ENCODE measurements at places on chromosomes 5 and 9. TPM values are rescaled to one million over a fixed set of nuclear protein-coding genes. Genes with fewer than 3 reads are reported as not detected.

GRCh38 chr5:141605523-141606277 lies 13.1 kb downstream of the DIAPH1 start:
- no peak for DNase-seq
- peaks cover 21% of the 10 kb centered on the region for H3K36me3 ChIP-seq
- peak overlapping the region; percentile 22 for H3K27ac ChIP-seq
- no peak overlapping the region for H3K4me3 ChIP-seq
- peaks cover 47% of the 10 kb centered on the region for H3K4me1 ChIP-seq

- H3K4me1 ChIP-seq, result no peaks in the 10 kb centered on the region
- DNase-seq, result no peak
- no peaks in the 10 kb centered on the region for H3K36me3 ChIP-seq
These were observed 51.3 kb upstream of the PTPN3 start for GRCh38 chr9:109549386-109549785.

DNA sequence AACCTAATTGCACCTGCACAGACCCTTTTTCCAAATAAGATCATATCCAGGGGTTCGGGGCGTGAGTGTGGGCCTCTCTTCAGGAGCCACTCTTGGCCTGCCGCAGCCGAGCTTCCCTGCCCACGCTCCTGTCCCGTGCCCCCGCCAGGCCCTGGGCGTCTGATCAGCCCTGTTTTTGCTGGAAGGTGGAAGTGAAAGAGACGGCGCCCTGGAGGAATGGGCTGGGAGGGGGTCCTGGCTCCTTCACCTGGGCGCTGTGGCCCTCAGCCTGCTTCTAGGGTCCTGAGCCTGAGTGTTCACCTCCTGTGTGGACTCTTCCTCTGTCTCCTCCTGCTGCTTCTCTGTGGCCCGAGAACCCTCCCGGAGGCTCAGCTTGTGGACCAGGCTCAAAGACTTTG lies 11.2 kb upstream of the COL5A1 start:
- H3K4me3 ChIP-seq, result no peak overlapping the region
- no peak overlapping the region for H3K27ac ChIP-seq
- peaks cover 30% of the 10 kb centered on the region for H3K27me3 ChIP-seq
- no peaks in the 10 kb centered on the region for H3K36me3 ChIP-seq
- no peak for DNase-seq

DNA sequence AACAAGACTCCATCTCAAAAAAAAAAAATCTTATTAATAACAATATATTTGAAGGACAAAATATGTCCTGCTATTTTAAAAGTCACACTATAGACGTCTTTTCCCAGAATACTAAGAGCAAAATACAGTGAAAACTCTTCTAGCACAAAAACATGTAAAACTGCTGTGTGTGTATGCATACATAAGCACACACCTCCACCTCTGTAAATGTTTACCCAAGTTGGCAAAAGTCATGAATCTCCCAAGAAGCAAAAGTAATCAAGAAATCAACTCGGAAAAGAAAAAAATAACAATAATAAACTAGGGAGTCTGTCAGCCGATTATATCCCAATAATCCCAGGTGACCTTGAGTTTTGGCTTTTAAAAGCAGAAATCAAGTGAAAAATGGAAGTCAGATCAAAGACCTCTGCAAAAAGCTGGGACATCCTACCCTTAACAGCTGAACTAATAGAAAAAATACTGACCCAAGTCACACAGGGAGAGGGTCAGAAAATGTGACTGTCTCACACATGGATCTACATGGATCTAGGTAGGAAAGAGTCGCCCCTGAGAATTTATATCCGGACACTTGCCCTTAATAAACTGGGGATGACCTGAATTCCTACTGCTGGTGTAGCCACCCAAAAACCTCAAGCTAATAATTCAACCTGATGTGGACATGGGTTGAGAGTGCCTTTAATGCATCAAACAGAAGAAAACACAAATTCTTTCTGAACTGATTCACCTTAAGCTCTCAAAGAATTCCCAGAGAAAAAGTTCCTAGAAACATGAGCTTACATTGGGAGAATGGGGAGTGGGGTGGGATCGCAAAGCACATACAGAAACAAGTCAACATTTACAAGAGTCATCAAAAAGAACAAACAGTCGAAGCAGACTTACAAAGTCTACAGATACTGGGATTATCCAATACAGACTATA lies 29.9 kb downstream of the LPAR1 start:
- H3K4me3 ChIP-seq, result no peak overlapping the region
- peaks cover 24% of the 10 kb centered on the region for H3K4me1 ChIP-seq
- no peak overlapping the region for H3K27ac ChIP-seq
- H3K36me3 ChIP-seq, result no peaks in the 10 kb centered on the region

GRCh38 chr9:97900738-97901565 lies 21.3 kb downstream of the TRMO start:
- no peak overlapping the region for H3K4me3 ChIP-seq
- no peaks in the 10 kb centered on the region for H3K36me3 ChIP-seq
- no peak overlapping the region for H3K27ac ChIP-seq
- no peaks in the 10 kb centered on the region for H3K4me1 ChIP-seq
- DNase-seq, result peak; percentile 34

DNA sequence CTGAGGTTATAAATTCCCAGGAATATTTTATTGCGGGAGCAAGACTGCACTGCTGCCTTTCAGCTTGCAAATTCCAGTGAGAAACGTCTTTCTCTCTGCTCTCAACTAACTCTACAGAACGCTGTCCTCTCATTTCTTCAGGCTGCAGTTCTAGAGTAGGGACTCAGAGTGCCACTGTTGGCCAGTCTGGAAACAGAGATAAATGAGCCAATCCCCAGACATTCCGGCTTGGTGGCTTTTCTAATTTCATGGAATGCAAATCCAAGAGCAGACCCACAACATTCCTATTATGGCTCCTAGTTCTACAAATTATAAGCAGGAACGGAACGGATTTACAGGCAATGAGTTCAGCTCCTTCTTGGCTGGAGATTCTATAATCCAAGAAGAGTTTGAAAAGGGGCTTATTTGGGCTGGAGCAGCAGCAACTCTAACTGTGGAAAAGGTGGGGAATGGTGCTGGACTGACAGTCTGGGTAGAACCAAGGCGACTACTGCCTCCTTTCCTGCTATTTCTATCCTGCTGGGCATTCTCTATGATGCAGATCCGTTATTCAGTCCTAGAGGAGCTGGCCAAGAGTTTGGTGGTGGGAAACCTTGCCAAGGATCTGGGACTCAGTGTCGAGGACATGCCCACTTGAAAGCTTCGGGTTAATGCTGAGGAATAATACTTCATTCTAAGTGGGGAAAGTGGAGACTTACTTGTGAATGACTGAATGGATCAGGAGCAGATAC lies 9.3 kb downstream of the PCDHGA12 start:
- no peaks in the 10 kb centered on the region for H3K27me3 ChIP-seq
- H3K27ac ChIP-seq, result no peak overlapping the region
- no peak for DNase-seq
- H3K36me3 ChIP-seq, result no peaks in the 10 kb centered on the region

DNA sequence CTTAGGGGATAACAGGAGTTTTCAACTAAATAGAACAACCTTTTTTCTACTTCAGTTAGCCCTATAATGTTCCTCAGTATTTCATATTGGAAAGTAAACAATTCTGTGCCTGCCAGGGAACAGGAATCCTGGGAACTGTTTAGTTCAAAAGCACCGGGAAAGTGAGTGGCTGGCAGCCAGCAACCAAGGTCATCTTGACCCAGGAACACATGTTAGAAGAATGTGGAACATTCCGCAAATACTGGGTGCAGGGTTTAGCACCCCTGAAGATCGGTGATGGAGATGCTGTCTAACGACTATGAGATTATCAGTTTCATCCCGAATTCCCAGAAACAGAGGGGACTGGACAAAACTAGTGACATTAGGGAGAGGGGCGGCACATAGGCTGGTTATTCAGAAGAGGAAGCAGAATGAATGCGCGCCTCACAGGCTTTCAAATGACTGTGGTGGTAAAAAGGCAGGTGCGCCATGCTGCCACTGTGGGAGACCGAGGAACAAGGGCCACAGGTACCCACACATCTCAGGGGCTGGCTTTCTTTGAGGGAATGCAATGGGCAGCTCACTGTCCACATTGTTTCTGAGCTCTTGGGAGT lies 51.2 kb downstream of the IPPK start:
- no peaks in the 10 kb centered on the region for H3K36me3 ChIP-seq
- H3K27me3 ChIP-seq, result no peaks in the 10 kb centered on the region
- H3K27ac ChIP-seq, result no peak overlapping the region
- H3K4me1 ChIP-seq, result no peaks in the 10 kb centered on the region
- no peak for DNase-seq

GRCh38 chr9:99398241-99398640 lies 176.2 kb downstream of the SEC61B start:
- no peaks in the 10 kb centered on the region for H3K4me1 ChIP-seq
- no peak overlapping the region for H3K27ac ChIP-seq

DNA sequence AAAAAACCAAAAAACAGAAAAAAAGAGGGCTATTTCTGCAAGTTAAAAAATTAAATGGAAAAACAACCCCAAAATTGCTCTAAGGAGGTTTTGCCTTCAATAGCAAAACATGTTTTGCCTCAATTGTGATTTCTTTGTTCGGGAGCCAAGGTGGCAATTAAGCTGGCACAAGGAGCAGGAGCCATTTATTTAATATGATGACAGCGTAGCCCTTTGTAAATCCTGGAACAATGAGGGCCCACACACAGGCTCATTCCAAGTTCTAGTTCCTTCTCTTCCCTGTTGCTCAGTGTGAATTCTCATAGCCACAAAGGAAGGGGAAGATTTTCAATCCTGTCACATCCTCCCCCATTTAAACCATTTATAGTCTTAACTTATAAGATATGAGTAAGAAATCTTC lies 353.2 kb downstream of the PDE4D start:
- DNase-seq, result no peak
- H3K27me3 ChIP-seq, result no peaks in the 10 kb centered on the region
- no peaks in the 10 kb centered on the region for H3K36me3 ChIP-seq
- H3K4me3 ChIP-seq, result no peak overlapping the region

AFAP1L1 gene
- 7.8 TPM for total RNA-seq

- no peaks in the 10 kb centered on the region for H3K36me3 ChIP-seq
- no peak overlapping the region for H3K4me3 ChIP-seq
- H3K27me3 ChIP-seq, result no peaks in the 10 kb centered on the region
- no peak for DNase-seq
- H3K4me1 ChIP-seq, result no peaks in the 10 kb centered on the region
These were observed 237.9 kb downstream of the TMEM38B start for GRCh38 chr9:105932276-105932675.

DNA sequence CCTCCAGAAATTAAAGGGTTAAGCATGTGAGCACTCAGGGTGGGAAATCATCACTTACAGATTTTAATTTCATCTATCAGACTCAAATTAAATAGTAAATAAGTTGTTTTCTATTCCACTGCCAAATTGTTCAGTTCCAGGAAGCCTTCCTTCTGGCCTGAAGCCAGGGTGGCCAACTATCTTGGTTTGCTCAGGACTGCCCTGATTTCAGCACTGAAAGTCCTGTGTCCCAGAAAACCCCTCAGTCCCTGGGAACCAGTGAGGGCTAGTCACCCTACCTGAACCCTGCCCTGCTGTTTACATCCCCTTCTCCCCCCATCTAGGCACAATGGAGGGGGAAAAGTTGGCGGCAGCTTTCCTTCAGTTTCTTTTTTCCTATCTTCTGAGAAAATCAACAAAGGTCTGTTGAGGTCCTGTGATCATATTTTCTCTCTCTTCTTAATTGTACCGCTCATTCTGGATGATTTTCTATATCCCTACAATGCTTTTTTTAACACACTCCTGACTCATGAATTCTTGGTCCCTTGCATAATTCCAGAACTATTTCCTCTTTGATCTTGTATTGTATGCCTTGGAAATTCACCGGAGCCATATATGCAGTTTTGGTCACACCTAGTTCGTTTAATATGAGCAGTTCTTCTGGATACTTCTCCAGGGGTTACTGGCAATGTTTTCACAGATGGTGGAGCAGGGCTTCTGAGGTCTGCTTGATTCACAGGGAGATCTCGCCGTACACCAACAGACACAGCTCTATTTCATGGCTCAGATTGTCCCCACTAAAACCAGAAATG lies 103.8 kb downstream of the MAP1B start:
- no peak overlapping the region for H3K4me3 ChIP-seq
- H3K27ac ChIP-seq, result peak overlapping the region; percentile 2
- H3K27me3 ChIP-seq, result no peaks in the 10 kb centered on the region
- peaks cover 14% of the 10 kb centered on the region for H3K4me1 ChIP-seq
- H3K36me3 ChIP-seq, result peaks cover 5% of the 10 kb centered on the region

DNA sequence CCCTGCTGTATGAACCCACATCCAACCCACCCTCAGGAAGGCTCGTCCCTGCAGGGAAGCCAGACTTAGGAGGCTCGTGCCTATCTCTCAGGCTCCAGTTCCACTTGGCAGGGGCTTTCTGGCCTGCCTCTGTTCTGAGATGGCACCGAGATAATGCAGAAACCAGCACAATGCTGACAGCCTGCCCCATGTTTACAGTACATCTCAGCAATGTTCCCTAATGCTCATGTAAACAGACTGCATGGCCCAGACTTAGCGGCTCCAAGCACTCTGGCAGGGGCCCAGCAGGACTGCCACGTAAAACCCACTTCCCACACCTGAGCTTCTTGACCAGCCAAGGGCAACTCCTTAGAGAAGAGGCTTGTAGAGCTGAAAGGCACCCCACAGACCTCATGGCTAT lies 499.5 kb upstream of the BRINP1 start:
- no peaks in the 10 kb centered on the region for H3K4me1 ChIP-seq
- no peak overlapping the region for H3K4me3 ChIP-seq
- no peaks in the 10 kb centered on the region for H3K36me3 ChIP-seq
- DNase-seq, result no peak

DNA sequence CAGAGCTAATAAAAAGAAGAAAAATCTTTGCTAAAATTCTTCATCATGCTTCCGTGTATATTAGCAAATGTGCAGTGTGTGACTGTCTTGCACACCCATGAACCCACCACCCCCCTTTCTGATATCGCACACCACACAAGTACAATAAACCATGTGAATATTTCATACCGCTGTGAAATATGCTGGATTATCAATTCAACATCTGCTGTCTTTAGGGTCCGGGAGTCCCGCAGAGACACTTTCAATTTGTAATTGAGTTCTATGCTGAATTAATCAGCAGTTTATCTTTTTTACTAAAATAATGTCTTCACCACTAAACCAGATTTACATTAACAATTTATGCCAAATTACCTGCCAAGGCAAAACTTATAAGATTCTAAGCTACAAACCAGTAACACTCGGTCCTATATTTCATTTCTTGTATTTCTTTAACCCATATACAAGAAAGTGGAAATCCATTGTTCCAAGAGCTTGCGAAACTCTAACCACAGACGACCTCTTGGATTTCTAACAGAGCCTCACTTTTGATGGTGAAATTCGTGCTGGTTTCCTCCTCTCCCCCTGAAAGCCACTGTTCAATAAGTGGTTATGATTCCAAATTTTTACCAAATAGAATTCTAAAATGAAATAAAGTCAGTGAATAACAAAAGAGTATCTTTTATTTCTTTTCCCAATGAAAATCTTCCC lies 44.2 kb downstream of the PSMB7 start:
- H3K36me3 ChIP-seq, result peaks cover 5% of the 10 kb centered on the region
- H3K4me1 ChIP-seq, result peaks cover 46% of the 10 kb centered on the region
- no peak for DNase-seq
- H3K27me3 ChIP-seq, result no peaks in the 10 kb centered on the region

GRCh38 chr5:21173036-21173435 lies 1185.0 kb upstream of the CDH18 start:
- no peak overlapping the region for H3K27ac ChIP-seq
- H3K27me3 ChIP-seq, result no peaks in the 10 kb centered on the region
- no peak for DNase-seq
- no peak overlapping the region for H3K4me3 ChIP-seq
- no peaks in the 10 kb centered on the region for H3K36me3 ChIP-seq
- H3K4me1 ChIP-seq, result no peaks in the 10 kb centered on the region

AGGF1 gene
- total RNA-seq, result 29.5 TPM

GRCh38 chr5:17315710-17316221 lies 98.3 kb downstream of the BASP1 start:
- H3K4me3 ChIP-seq, result no peak overlapping the region
- H3K4me1 ChIP-seq, result peaks cover 20% of the 10 kb centered on the region
- H3K36me3 ChIP-seq, result no peaks in the 10 kb centered on the region

Measured in Calu3 (cell line).